ENCODE measurements at places on chromosomes 12 and 14.
A peak's percentile ranks its signal among the peaks of the same experiment; 100 is the strongest.

- DNase-seq = no peak
Measured at GRCh38 chr12:44088647-44089046, 252.8 kb downstream of the TMEM117 start.

DNA sequence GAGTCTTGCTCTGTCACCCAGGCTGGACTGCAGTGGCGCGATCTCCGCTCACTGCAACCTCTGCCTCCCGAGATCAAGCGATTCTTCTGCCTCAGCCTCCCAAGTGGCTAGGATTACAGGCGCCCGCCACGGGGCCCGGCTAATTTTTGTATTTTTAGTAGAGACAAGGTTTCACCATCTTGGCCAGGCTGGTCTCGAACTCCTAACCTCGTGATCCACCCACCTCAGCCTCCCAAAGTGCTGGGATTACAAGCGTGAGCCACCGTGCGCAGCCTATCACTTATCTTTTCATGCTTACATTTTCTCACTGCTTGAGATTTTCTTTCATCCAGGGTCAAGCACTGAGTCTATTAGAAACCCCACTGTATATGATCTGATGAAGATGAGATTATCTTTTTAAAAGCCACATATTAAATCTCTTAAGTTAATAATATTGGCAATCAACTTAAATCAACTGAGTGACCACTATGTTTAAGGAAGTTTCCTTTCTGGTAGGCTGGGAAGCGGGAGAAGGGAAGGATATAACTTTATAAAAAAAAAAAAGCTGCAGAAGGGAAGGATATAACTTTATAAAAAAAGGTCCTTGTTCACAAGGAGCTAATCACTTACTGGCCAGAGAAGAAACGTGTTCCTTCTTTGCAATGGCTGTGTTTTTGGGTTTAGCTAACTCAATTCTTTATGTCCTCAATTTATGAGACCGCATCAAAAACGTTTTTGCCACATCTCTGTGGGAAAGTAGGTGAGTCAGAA, 1.3 kb upstream of the MDM2 start:
- DNase-seq = no peak

- DNase-seq = peak; percentile 73
Measured at GRCh38 chr12:92649511-92650227, 53.1 kb upstream of the PLEKHG7 start.

- no peak for DNase-seq
Measured at GRCh38 chr12:53062977-53063707, 13.3 kb downstream of the TNS2 start.

DNA sequence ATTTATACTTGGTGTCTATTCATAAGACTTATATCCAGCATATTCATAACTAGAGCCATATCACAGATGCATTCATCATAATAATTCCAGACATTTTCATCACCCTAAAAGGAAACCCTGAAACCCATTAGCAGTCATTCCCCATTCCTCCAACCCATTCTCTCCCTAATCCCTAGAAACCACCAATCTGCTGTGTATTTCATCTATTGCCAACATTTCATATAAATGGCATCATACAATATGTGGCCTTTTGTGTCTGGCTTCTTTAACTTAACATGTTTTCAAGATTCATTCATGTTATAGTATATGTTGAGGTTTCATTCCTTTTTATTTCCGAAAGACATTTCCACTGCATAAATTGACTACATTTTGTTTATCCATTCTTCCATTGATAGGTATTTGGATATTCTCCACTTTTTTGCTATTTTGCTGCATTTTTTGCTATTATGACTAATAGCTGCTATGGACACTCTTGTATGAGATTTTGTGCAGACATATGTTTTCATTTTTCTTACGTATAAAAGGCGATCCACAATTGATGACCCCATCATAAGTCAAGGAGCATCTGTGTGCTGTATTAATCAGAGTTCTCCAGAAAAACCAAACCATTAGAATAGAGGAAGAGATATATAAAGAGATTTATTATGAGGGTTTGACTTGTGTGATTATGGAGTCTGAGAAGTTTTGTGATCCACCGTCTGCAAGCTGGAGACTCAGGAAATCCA, 5.1 kb upstream of the OAS2 start:
- no peak for DNase-seq

- DNase-seq = no peak
Measured at GRCh38 chr12:46439793-46440511, 67.4 kb upstream of the SLC38A2 start.

DNA sequence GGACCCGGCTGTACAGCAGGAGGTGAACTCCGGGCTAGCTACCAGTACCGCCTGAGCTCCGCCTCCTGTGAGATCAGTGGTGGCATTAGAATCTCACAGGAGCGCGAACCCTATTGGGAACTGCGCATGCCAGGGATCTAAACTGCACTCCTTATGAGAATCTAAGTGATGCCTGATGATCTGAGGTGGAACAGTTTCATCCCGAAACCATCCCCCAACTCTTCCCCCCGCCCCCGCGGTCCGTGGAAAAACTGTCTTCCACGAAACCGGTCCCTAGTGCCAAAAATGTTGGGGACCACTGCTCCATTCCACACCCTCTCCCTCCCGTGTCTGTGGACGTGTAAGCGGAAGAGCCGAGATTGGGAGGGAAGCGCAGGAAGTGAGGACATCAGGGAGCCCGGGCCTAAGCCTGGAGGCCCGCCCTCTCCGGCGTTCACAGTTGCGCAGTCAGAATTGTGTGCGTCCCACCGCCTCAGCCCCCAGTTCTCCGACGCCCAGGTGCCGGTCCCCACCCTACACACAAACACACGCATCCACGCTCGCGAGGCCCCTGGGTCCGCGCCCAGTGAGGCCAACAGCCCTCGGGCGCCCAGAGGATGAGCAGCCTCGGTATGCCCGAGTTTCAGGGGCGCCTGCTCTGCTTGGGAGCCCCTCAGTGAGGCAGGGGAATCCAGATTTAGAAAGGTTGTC, 1.8 kb upstream of the RNASE4 start:
- DNase-seq = peak; percentile 84

DNA sequence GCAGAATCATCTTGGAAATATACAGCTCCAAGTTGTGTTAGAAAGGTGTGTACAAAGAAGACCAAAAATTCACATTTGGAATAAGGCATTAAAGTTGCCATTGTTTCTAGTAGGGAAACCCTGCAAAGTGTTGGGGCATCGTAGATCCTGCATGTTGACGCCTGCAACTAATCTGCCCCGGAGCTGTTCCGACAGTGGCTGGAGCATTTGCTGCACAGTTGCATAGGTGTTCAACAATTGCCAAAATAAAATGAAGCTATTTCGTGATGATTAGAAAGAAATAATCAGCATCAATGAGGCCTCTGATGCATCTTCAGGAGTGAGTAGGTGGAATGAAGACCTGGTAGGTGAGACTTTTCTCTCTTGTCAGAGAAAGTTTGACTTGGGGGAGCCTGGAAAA, 47.3 kb downstream of the DAD1 start:
- DNase-seq = no peak

GRCh38 chr12:68825569-68826217, 17.7 kb downstream of the MDM2 start:
- DNase-seq = no peak

- no peak for DNase-seq
Measured at GRCh38 chr12:108446766-108447165, 68.3 kb upstream of the FICD start.

DNA sequence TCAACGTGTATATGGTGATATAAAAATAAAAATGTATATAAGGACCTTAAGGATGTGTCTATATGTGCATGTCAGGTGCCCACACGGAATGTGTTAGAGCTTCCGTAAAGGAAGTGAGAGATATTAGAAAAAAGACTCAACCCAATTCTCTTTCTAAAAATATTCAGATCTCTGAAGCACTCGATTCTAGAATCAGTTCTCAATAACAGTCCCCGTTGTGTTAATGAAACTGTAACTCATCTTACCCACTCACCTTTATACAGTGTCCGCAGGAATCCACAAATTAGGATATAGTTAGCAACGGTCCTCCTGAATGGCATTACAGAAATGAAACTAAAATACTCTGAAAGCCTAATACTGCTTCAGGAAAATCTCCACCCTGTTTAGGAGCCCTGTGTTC, 29.3 kb downstream of the GRIN2B start:
- no peak for DNase-seq

DNA sequence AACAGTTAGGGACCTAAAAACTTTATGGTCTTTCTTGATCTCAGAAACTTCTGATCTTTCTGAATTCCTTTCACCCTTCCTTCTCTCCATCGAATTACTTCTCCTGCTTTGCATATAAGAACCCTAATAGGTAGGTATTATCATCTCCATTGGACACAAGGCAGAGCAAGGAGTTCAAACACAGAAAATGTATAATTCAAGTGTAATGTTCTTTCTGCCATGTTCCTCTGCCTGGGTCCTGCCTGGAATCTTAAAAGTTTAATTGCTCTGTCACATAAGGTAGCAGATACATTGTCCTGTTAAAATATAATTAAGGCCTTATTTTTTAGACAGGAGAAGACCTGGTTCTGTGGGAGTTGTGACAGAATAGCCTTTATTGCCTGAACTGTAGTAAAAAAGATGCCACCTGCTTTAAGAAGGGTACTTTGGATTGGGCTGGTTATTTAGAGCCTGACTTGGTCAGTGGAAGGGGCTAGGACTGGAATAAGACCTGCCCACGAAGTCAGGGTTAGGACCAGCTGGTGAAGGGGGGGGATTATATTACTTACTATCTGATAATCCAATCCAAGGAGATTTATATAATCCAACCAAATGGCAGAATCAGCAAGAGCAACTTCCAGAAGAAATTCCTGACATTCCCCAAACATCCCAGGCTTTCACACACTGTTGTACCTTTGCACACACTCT, 10.4 kb downstream of the G2E3 start:
- no peak for DNase-seq

DNA sequence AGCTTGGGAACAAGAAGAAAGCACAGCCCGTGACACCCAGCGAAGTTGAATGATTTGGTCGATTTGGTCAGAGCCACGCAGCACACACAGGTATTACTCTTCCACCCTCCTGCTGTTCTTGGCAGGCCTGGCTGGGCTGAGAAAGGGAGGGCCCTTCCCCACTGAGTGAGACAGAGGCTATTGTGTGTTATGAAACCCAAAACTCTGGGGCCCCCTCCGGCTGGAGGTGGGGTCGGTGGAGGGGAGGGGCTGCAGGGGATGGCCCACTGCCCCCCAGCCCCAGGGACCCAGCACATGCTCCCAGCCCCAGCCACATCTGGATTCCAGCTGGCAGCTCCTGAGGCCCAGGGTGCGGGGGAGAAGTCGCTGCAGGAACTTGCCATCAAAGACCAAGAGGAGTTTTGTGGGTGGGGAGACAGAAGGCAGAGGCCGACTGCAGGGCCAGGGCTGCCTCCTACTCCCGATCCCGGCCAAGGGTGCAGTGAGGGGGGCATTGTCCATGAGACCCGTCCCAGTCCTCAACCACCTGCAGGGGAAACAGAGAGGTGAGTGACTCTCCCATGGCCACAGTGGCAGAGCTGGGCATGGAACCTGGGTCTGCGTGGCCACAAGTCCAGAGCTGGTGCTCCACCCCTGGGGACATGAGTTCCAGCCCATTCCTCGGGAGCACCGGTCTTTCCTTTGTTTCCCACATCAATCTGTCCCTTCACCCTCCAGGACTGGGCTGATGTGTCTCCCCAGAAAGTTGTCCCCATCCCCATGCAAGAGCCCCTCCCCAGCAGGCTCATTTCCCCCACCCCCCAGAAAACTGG, 8.7 kb downstream of the TMEM119 start:
- DNase-seq = no peak

DNA sequence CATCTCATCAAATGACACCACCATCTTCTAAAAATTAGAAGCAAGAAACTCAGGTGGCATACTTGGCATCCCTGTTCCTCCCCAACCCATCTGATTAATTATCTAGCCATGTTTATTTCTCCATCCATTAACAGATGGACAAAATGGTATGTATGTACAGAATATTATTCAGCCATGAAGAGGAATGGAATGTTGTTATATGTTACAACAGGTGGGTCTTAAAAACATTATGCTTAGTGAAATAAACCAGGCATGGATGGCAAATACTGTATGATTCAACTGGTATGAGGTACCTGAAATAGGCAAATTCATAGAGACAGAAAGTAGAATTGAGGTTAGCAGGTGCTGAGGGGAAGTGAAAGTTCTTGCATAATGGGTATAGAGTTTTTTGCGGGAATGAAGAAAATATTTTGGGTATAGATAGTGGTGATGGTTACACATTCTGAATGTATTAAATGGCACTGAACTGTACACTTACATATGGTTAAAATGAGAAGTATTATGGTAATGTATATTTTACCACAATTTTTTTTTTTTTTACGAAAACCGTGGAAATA, 17.5 kb downstream of the YY1 start:
- no peak for DNase-seq

Data from ecto neural progenitor cell (in vitro differentiated cells).